ENCODE measurements at places on chromosomes 11 and 22.

- no peak for DNase-seq
Measured at GRCh38 chr11:2155511-2155910, 5.5 kb downstream of the INS start.

- no peak for DNase-seq
Measured at GRCh38 chr11:128814856-128815705, 52.0 kb downstream of the KCNJ1 start.

- no peak for DNase-seq
Measured at GRCh38 chr11:118334745-118335144, 7.8 kb downstream of the CD3D start.

- DNase-seq, result no peak
Measured at GRCh38 chr22:27517361-27518155, 284.0 kb downstream of the MN1 start.

GRCh38 chr22:17925431-17925841 lies 98.9 kb downstream of the MICAL3 start:
- no peak for DNase-seq

DNA sequence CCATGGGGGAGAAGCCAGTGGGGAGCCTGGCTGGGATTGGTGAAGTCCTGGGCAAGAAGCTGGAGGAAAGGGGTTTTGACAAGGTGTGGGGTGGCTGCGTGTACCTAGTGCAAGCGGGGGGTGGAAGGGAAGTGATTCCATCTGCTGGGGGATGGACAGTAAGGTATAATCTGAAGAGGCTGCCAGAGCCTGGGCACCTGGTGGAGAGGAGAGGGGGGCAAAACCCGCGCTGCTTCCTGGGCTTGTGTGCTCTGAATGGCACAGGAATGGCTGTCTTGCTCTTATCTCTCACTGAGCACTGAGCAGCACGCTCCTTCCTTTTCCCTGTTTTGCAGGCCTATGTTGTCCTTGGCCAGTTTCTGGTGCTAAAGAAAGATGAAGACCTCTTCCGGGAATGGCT lies 988 bp downstream of the BANF1 start:
- DNase-seq, result no peak

DNA sequence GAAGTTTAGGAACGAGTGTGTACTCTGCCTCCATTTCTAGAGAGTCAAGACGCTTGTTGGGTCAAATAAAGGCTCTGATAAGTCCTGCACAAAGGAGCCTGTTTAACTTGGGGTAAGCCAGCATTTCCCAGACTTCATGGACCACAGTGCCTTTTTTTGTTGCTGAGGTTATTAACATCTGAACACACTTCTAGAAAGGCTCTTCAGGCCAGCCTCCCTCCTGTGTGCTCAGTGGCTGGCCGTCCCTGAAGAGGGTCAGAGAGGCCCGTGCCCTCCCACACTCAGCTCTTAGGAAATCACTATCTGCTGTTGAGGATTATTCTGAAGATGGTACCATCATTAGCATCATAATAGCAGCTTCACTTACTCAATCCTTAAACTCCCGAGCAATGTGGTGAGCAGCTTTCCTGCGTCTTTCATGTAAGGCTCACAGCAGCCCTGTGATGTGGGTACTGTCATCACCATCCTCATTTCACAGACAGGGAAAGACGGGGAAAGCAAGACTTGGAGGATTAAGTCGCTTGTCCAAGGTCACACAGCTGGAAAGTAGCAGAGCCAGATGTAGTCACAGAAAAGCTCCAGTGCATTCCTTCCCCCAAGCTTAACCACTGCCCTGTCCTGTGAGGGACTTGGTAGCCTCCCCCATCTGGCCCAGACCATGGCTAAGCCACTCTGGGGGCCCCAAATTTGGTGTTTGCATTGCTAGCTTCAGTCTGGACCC lies 71.3 kb downstream of the TSPAN18 start:
- no peak for DNase-seq

DNA sequence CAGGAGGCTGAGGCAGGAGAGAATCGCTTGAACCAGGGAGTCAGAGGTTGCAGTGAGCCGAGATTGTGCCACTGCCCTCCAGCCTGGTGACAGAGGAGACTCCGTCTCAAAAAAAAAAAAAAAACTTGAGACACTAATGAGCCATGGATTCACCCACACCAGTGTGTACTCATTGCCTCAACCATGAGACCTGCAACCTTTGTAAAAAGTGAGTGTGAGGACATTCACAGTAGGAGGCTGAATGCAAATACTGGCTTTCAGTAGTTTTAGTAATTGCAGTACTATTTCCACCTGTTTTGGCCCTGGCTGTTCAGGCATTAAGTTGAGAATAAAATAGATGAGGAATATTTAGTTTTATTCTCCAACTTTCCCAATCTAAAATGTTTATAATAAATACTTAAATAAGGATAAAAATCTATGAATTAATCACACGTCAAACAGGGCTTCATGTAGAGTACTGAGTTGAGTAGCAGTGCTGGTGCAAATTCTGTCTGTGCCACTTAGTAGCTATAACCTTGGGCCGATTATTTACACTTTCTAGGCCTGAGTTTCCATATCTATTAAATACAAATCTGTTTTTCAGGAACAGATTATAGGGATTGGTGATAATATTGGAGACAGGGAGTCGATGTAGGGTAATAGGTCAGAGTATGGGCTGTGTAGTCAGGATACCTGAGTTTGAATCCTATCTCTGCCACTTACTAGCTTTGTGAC lies 72.8 kb downstream of the PPP2R1B start:
- DNase-seq, result no peak

DNA sequence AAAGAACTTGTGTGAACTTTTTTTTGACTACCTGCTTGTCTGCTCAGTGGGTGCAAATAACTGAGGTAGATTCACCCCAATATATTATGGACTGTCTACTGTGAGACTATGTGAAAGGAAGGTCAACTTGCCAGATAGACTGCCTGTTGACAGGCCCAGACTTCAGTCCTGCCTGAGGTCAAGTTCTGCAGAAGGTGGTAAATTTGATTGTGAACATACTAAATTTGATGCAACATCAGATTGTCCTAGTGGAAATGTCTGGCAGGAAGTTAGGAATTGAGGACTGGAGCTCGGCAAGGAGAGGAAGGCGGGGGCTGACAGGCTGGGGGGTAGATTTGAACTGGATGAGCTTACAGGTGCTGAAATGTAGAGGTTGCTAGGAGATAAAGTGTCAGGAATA lies 140.7 kb downstream of the TTC28 start:
- DNase-seq, result no peak

DNA sequence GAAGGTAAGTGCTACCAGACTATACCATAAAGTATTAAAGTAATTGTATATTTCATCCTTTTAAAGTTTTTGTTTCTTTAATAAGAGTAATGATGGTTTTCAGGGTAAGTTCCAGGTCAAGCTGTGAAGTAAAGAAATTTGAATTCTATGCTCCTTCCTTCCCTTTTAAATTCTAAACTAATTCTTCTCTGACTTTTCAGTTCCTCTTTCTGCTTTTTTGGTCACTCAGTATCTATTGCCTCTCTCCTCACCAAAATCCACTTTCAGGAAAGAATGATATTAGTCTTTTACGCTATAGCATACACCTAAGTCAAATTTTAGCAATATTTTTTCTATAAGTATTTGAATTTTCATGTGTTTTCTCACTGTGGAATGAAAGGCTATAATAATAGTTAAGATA lies 8.2 kb downstream of the MMP8 start:
- DNase-seq, result no peak

DNA sequence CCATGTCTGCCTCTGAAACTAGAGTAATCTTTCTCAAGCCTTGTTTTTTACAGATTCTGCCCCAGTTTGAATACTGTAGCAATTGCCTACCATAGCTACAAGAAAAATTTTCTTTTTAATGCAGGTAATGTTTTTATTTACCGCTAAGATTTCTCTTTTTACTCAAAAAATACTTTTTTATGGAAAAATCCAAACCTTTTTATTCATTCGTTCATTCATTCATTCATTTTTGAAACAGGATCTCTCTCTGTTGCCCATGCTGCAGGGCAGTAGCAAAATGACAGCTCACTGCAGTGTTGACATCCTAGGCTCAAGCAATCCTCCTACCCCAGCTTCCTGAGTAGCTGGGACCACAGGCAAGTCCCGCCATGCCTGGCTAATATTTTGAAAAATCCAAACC lies 2.7 kb upstream of the CPT1A start:
- no peak for DNase-seq

DNA sequence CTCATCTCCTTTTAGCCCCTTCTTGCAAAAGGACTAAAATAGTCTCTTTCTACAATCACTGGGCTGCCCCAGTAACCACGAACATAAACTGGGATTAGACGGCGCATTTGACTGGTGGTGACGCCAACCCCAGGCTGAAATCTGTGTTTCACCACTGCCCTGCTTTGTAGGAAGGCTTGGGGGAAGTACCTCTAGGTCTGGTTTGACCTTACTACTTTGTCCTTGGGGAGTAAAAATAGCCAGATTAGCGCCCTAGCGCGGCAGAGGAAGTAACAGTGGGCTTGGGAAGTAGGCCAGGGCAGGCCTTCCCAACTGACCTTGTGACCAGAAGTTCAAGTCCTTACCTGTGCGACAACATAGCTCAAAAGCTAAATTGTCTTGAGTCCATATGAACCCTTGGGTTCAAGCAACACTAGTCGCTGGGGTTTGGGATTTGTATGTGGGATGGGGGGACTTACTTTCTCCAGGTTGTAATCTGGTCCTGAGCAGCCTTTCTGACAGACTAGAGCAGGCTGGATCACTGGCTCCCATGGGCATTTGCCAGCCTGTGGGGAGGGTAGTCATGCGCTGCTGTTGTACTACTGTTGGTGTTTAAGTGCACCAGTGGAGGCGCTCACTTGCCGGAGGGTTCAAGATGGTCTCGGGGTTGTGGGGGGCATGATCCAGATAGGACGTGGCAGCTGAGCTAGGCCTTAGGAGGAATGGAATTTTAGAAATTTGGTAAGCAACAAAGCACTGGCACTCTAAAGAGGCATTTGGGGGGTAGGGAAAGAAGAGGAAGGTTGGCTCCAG lies 953 bp upstream of the PACS1 start:
- DNase-seq, result no peak

DNA sequence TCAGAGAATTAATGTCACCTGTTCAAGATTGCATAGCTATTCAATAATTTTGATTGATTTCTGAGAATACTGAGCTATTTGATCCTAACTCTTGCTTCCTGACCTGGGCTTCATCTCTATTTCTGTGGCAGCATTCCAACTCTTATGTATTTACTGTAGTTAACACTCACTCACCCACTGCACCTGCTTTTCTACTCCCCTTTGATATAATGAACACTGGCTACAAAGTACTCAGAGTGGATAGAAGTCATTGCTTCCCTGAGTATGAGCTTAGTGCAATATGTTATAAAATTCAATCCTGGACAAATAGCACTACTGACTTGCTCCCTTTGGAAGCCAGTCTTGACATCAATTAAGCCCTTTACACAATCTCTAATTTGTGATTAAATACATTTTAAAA lies 117.2 kb downstream of the APIP start:
- no peak for DNase-seq

Data from T-helper 2 cell treated with Interferon-gamma antibody and Interleukin-4, amounts not matched to agents 5 μg/mL and 100 μg/mL, for 36 hours (primary cell).